GM12891 (cell line): ENCODE measurements at places on chromosomes 3 and 15.

DNA sequence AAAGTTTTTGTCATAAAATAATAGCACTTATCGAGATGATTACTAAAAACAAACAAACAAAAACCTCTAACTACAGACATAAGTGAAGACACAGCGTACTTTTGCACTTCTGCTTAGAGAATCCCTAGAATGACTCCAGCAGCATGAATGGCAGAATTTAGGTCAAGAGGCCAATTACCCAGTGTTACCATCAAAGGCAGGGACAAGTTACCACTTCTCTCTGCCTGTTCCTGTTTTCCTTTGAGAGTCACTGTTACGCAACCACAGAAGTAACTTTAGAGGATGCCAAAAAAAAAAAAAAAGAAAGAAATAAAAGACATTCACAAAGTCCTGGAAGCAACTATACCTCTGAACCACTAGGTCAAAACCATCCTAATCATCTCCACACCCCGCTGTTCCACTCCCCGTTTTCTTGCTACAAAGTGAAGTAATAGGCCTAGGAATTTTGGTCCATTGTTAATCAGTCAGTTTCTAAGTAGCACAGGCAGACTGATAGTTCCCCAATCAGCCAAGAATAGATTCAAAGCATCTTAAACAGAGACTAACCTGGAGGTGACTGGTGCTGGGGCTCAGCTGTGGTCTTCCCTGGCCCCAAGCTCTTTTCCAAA lies 41.9 kb downstream of the FMN1 start:
- DNase-seq, result no peak

DNA sequence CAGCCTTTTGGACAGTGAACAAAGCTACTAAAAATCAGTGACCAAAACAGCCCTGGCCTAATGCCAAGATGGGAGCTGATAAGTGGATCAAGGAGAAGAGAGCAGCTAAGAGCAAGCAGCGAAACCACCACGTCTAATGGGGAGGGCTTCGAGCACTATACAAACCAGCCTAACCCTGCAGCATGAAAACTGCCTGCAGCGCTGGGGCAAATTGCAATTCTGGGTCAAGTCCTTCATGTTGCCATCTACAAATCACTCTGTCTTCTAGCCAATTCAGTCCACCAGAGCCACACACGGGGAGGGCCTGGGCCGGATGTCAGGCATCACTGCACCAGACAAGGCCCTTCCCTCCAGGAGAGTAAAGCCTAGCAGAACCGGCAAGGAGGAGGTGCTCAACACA lies 30.5 kb upstream of the SPATA12 start:
- DNase-seq, result no peak

DNA sequence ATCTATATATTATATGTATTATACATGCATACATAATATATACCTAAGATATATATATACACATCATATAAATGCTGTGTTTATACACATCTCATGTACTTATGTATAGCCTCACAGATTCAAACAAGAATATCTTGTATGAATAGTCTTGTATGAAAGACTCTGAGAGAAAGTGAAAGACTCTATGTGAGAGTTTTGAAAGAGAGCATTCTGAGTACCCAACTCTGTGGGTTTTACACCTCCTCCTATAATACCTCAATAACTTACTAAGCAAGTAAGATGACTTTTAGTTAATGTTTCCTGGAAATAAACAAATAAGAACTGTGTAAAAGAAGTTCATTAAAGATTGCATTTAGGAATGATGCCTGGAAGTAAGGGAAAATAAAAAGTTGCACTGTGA lies 108.1 kb upstream of the GMNC start:
- no peak for DNase-seq

- no peak for DNase-seq
Measured at GRCh38 chr15:49328941-49329340, 94.1 kb upstream of the FGF7 start.

DNA sequence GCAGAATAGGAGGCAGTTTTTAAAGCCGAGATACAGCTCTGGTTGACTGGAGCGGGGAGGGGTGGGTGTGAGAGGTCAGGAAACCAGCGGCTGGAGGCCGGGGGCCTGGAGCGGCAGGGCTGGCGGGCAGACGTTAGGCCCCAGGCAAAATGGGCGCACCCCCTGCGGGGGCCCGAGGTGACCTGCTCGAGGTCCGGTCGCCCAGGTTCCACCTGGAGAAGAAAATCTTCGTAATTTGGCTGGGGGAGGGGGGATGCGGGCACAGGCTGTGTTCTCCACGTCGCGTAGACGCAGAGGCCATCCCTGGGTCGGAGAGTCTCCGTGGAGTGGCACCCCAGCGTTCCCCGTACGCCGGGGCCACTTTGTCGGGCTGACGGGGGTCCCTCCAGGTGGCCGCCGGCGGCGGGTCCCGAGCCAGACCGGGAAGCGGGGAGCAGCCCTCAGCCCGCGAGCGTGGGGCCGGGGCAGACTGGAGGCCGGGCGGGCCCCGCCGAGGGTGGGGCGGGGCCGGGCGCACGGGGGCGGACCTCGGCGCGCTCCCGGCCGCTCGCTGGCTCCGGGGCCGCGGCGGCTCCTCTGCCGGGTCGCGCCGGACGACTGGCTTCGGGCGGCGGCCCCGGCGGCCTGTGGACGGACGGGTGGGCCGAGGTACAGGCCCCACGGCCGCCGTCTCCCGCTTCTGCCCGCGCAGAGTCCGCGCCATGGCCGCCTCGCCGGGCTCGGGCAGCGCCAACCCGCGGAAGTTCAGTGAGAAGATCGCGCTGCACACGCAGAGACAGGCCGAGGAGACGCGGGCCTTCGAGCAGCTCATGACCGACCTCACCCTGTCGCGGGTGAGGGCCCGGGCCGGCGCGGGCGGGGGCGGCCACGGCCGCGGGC lies at the start of gene CRTC3:
CRTC3 (plus strand) TSS at position 553 of the 879 bp plus-strand sequence; CDS start at position 702, 149 bp downstream.
- peak; percentile 70 for DNase-seq

- DNase-seq, result no peak
Measured at GRCh38 chr3:189276444-189277219, 104.9 kb downstream of the TPRG1 start.

GRCh38 chr3:130894130-130894985 lies 474 bp downstream of the ATP2C1 start:
- DNase-seq, result peak; percentile 18

- no peak for DNase-seq
Measured at GRCh38 chr3:158095111-158095813, 11.0 kb downstream of the SHOX2 start.

- no peak for DNase-seq
Measured at GRCh38 chr3:164371681-164372080, 706.6 kb downstream of the SI start.

GRCh38 chr3:110062716-110063115 lies 725.4 kb upstream of the DPPA4 start:
- no peak for DNase-seq

GRCh38 chr3:126367316-126367805 lies 10.2 kb upstream of the KLF15 start:
- no peak for DNase-seq

- no peak for DNase-seq
Measured at GRCh38 chr15:72005483-72005882, 112.5 kb downstream of the MYO9A start.

- no peak for DNase-seq
Measured at GRCh38 chr3:136916223-136916622, 41.6 kb upstream of the IL20RB start.

- DNase-seq, result no peak
Measured at GRCh38 chr3:122967356-122967755, 60.2 kb downstream of the SEMA5B start.

- DNase-seq, result no peak
Measured at GRCh38 chr3:186315581-186316354, 46.3 kb downstream of the DGKG start.

GRCh38 chr15:52280326-52281084 lies 15.1 kb downstream of the MYO5C start:
- no peak for DNase-seq

DNA sequence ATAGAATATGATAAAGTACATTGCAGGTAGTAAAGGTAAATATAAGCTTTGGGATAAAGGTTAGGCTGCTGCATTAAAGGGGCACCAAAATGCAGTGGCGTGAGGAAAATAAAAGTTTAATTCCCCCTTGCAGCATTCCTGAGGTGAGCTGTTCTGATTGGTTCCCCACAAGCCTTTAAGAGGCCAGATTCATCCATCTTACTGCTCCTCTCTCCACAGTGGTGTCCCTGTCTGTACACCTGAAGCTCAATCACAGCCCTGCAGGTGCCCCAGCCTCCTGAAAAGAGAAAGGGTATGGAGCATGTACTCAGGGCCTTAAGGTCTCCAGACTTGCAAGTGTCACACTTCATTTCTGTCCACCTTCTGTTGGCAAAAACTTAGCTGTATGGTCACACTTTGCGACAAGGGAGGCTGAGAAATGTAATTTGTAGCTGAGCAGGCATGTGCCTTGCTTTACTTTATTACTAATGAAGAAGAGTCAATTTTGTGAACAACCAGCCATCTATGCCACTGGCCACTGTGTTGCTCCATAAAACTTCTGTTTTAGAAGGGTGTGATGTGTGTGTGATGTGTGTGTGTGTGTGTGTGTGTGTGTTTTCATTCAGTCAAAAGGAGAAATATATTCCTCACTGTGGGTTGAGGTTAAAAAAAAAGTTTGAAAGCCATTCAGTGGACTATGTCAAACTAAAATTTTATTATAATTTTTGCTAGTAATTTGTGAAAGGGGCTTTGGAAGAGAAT lies 12.8 kb downstream of the LACTB start:
- DNase-seq, result no peak

- no peak for DNase-seq
Measured at GRCh38 chr15:90946941-90947576, 7.6 kb upstream of the RCCD1 start.

GRCh38 chr3:114597012-114597411 lies 303.2 kb downstream of the TIGIT start:
- DNase-seq, result no peak

GRCh38 chr3:10395196-10395595 lies 74.3 kb upstream of the SEC13 start:
- no peak for DNase-seq

GRCh38 chr3:189419038-189419437 lies 212.2 kb upstream of the TP63 start:
- no peak for DNase-seq

DNA sequence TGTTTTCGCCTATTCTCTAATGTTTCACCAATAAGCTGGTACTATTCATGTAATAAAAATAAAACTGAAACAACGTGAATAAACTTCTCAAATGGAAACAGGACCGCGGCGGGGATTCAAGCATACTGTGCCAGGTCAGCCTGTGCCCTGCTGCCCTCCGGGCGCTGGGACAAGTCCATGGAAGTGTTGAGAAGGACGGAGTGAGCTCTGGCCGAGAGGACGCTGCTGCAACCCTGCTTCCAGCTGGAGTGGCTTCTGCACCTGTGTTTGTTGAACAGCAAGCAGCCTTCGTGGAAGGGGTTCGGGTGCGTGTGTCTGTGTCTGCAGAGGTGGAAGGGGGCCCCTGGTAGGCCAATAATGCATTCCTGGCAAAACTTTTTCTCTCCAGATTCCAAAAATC lies 50.0 kb upstream of the PCSK6 start:
- DNase-seq, result no peak

DNA sequence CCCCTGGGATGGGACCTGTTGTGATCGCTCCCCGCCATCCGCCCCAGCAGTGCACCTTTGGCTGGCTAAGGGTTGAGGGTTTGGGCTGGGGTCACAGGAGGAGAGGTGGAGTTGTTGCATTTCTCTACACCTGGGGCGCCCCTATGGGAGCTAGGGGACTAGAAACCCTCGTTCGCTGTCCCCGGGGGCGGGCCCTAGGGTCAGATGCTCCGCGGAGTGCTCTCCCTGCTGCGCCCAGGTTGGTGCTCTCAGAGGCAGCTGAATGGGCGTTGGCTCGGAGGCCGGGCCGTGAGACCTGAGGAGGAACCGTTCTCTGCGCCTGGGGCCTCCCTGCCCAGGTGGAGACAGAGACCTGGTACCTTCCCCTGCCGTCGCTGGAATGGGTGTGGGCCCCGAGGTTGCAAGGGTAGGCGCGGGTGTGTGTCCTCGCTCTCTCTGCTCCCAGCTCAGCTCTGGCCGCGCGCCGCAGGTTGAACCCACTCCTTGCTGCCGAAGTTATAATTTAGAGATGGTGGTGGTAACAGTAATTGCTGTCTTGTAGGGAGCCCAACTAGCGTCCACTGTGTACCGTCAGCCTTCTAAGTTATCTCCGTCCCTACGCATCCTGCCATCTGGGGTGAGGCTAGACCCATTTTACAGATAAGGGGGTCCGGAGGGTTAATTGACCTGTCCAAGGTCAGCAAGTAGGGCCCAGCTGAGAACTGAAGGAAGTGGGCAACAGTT lies 965 bp downstream of the FLNB start:
- peak; percentile 49 for DNase-seq

DNA sequence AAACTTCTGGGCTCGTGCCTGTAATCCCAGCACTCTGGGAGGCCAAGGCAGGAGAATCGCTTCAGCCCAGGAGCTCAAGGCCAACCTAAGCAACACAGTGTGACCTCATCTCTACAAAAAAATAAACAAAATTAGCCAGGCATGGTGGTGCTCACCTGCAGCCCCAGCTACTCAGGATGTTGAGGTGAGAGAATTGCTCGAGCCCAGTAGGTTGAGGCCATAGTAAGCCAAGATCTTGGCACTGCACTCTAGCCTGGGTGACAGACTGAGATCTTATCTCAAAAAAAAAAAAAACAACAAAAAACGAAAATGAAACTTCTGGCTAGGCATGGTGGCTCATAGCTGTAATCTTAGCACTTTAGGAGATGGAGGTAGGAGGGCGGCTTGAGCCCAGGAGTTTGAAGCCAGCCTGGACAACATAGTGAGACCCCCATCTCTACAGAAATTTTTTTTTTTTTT lies 53.7 kb downstream of the PIK3CB start:
- DNase-seq, result no peak

- DNase-seq, result no peak
Measured at GRCh38 chr15:37339856-37340255, 239.5 kb upstream of the MEIS2 start.

GRCh38 chr3:195900436-195901355 lies 7.7 kb downstream of the TNK2 start:
- no peak for DNase-seq

GRCh38 chr3:17070161-17070959 lies 185.6 kb downstream of the PLCL2 start:
- DNase-seq, result no peak

- DNase-seq, result no peak
Measured at GRCh38 chr3:165347526-165347925, 151.3 kb upstream of the SLITRK3 start.

DNA sequence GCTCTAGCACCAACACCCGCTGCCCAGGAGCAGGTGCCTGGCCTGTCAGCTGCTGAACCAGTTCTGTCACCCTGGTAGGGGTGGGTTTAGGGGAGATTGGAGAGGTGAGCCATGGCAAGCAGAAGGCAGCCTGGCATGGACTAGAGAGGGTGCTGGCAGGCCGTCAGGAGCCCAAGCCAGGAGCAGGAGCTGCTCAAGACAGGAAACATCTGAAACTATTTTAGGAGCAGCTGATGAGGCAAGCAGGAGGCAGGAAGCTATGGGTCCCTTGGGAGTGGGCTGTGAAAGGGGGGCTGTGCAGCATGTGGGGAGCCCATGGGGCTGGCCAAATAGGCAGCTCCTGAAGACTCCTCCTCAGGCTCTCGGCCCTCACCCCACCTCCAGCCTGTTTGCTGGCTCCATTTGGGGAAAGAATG lies 2.3 kb downstream of the INKA1 start:
- DNase-seq, result no peak

GRCh38 chr3:24351779-24352469 lies 142.7 kb downstream of the THRB start:
- no peak for DNase-seq

GRCh38 chr3:63538919-63539318 lies 113.6 kb upstream of the SNTN start:
- DNase-seq, result no peak
